ENCODE measurements at places on chromosomes 16 and 17.

GRCh38 chr17:56158915-56159825 lies 5.9 kb downstream of the ANKFN1 start:
- DNase-seq: no peak

GRCh38 chr16:23840310-23840709 lies 4.5 kb downstream of the PRKCB start:
- no peak for DNase-seq

DNA sequence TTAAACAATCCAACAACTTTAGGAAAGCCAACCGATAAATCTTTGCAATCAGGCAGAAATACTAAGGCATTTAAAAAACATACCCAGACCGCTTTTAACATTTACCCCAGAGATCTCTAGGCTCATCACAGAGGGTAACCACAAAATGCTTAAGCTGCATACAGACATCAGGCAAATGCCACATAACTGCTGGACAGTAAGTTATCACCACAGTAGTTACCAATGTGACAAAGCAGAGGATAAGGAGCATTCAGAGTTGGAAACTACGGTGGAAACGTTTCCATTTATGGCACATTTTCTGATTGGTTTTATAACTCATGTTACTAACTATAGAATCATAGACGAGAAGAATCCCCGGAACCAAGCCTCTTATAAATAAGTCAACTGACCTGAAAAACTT lies 77.5 kb downstream of the KANSL1 start:
- DNase-seq: no peak

DNA sequence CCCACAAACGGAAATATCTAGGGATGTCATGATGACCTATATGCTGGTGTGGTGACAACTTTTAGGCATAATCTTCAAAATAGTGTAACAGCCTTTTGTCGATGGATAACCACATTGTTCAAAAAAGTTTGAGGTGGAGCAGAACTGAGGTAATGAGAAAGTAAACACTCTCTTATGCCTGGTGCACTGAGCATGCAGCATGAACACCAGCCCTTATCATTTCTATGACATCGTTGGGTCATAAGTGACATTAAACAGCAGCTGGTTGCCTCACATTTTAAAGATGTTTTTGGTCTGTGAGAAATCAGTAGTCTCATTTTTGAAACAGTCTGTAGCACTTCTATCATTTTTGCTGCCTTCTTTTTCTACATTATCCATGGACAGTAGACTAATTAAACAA lies 1.8 kb downstream of the KRT23 start:
- no peak for DNase-seq

GRCh38 chr16:46629331-46630219 lies 8.4 kb upstream of the SHCBP1 start:
- DNase-seq: no peak

DNA sequence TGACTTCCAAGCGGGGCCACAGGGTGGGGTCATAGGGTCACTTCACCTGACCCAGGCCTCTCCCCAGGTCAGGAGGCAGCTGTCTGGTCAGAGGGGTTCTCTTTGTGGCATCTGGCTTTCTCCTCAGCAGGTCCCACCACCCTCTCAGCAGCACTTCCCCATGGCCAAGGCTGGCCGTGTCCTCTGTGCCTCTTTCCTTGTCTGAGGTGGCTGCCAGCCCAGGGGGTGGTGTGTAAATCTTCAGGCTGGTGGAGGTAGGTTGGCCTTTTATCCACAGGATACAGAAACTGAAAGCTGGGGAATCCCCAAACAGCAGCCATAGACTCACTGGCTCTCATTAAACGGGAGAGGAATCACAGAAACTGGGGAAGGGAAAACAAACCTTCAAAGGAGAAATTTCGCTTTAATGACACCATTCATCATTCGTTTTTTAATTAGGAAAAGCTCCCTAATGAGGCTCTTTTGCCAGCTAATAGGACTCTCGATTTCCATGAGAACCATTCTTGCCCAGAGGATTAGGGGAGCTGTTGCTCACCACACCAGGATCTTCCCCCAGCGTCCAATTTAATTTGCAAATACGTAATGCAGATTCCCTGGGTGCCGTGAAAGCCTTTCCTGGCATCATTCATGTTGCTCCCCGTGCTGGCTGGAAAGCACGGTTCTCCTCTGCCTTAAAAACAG lies 18.0 kb downstream of the C17orf75 start:
- no peak for DNase-seq

- DNase-seq: no peak
Measured at GRCh38 chr17:65099941-65100315, 37.2 kb upstream of the RGS9 start.

- DNase-seq: no peak
Measured at GRCh38 chr17:9406046-9406606, 169.5 kb downstream of the STX8 start.

DNA sequence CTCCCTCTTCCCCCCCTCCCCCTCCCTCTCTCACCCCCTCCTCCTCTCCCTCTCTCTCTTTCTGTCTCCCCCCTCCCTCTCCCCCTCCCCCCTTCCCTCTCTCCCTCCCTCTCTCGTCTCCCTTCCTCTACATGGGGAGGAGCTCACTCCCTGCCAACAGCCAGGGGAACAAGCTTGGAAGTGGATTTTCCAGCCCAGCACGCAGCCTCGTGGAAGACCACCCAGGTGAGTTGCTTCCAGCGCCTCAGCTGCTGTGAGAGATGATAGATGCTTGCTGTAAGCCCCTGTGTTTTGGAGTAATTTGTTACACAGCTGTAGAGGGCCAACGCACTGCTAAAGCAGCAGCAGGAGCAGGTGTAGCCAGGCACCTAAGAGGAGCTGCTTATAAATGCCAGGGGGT lies 20.8 kb downstream of the ACTG1 start:
- DNase-seq: no peak

GRCh38 chr17:82465023-82465603 lies 6.6 kb downstream of the NARF start:
- DNase-seq: no peak

GRCh38 chr17:29807520-29808361 lies 122.3 kb downstream of the SSH2 start:
- peak; percentile 71 for DNase-seq

DNA sequence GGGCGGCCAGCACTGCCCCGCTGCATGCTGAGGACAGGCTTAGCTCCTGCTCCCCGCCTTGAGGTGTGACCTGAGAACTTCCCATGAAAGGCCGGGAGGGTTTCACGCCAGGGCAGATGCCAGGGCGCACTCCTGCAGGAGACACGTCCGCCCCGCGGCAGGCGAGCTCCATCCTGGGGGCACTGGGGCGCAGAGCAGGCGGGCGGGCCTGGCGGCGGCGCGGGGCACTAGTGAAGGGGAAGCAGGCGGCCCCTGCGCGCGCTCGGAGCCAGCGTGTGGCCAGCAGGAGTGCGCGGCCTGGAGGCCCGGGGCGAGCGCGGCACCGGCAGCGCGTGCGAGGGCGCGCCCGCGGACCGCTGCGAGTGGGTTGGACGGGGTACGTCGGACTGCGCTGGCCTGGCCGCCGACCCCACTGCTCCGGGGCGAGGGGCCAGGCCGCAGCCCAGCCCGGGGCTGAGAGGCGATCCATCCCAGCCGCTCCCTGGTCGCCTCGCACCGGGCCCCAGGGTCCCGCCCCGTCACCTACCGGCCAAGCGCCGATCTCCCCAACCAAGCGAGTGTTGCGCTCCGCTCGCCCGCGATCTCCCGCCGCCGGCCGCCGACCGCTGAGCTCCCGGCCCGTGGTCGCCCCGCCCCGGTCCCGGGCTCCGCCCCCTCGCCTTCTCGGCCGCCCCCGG lies at the start of gene MAP3K14:
TSS of gene MAP3K14 (minus strand) at position 587 of the 677 bp plus-strand sequence. CDS start 26,275 bp downstream, outside the sequence.
- DNase-seq: peak; percentile 52

- DNase-seq: peak; percentile 62
Measured at GRCh38 chr17:32461853-32462617, 17.7 kb downstream of the PSMD11 start.

DNA sequence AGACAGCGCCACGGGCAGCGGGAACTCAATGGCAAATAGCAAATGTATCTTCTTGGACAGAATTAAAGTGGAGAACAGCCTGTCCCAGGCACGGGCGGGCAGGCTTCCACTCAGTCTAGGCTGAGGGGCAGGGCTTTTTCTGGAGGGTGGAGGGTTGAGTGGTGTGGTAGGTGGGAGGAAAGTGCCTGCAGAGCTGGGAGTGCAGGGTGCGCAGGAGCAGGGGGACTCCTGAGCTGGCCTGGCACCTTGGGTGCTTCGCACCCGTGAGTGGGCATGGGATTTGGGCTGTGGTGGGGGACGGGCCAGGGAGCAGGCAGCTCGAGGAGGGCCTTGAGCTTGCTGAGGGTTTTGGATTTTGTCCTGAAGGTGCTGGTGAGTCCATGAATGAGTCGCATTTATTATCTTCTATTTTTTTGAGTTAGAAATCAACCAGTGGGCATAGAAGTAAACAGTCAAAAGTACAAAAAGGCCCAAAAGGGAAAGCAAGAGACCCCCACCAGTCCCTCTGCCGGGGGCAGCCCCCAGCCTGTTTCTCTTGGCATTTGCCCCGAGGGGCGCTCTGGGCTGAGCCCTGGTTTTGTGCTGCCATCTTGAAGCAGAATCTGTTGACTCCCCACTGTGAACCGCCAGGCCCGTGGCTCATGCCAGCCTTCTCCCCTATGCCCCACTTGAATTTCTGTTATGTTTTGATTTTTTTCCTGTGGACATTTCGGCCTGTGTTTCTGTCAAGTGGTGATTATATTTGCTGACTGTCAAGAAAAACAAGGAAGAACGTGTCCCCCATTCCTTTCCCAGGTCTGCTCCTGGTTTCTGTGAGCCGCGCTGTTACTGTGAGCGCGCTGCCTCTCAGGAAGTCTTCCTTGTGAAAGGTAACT lies 8.2 kb downstream of the ADORA2B start:
- DNase-seq: no peak

GRCh38 chr16:19784183-19784736 lies 66.2 kb downstream of the IQCK start:
- DNase-seq: no peak

All from naive thymus-derived CD8-positive, alpha-beta T cell (primary cell).